ENCODE measurements at places on chromosomes 7 and 10.
A peak's percentile ranks its signal among the peaks of the same experiment; 100 is the strongest.

GRCh38 chr10:33126742-33127141, 168.7 kb upstream of the ITGB1 start:
- no peak for DNase-seq

- DNase-seq = no peak
Measured at GRCh38 chr7:156095908-156096539, 283.8 kb upstream of the SHH start.

DNA sequence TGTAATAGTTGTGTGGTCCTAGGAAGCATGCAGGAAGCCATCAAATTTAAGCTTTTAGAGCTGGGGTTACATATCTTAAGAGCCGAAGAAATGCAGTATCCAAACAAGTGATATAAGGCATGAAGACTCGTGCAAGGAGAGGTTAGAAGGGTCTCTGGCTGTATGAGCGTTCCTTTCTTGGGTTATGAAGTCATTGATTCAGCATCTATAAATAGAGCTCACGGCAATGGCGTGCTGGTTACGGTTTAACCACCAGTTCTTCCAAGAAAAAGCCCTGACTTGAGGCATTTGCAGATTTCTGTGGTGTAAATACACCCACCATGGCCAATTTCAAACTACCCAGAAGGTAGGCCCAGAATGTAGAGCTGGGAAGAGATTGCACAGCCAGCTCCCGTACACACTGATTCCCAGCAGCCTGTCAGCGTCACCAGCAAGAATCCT, 72.0 kb upstream of the KAT6B start:
- DNase-seq = no peak

DNA sequence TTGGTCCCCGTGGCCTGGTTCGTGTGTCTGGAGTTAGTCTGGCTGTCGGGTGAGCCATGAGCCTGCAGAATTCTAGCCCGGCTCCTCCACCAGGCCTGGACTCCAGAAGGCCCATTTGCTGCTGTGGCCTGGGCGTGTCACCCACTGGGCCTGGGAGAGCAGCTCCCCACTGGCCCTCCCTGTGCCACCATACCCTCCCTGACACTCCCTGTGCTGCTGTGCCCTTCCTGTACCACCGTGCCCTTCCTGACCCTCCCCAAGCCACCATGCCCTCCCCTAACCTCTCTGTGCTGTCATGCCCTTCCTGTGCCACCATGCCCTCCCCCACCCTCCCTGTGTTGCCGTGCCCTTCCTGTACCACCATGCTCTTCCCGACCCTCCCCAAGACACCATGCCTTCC, 39.1 kb upstream of the DIP2C start:
- no peak for DNase-seq

GRCh38 chr10:12829831-12830390, 171.6 kb downstream of the CCDC3 start:
- DNase-seq = no peak

DNA sequence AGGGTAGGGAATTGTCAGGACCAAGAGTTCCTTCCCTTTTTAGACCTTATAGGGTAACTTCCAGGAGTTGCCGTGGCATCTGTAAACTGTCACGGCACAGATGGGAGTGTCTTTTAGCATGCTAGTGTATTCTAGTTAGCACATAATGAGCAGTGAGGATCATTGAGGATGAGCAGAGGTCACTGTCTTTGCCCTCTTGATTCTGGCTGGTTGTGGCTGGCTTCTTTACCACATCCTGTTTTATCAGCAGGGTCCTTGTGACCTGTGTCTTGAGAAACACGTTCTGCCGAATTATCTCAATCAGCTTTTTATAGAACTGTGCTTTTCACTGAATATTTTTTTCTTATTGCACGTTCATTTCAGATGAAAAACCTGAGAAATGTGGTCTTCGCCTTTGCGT, 41.5 kb downstream of the MINPP1 start:
- no peak for DNase-seq

GRCh38 chr7:19327018-19327417, 181.8 kb upstream of the FERD3L start:
- DNase-seq = peak; percentile 34

GRCh38 chr10:14578060-14578952, 196.4 kb downstream of the FAM107B start:
- no peak for DNase-seq

GRCh38 chr10:33897291-33897752, 562.9 kb upstream of the NRP1 start:
- DNase-seq = no peak

GRCh38 chr7:36854652-36855051, 130.4 kb upstream of the AOAH start:
- no peak for DNase-seq

GRCh38 chr7:159370-160270, 32.8 kb upstream of the FAM20C start:
- no peak for DNase-seq
